ENCODE measurements at places on chromosomes 13 and 19.

DNA sequence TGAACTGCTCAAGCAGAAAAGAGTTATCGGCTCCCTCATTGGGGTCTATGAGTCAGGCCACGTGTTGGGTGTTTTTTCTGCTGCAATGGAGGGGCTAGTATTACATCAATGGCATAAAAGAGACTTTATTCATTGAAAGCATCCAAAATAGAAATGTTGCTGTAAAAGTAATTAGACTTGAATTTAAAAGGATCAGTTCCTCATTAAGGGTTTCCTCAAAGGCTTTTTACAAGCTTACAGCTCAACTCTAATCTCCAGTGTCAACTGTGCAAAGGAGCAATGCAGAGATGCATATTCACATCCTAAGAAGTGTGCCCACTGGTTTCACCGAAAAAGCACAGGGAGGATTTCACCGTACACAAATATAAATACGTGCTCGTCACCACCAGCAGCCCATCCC, 300.3 kb downstream of the FOXO1 start:
- no peak for DNase-seq

GRCh38 chr19:38143847-38144246, 80.2 kb downstream of the DPF1 start:
- DNase-seq = no peak

DNA sequence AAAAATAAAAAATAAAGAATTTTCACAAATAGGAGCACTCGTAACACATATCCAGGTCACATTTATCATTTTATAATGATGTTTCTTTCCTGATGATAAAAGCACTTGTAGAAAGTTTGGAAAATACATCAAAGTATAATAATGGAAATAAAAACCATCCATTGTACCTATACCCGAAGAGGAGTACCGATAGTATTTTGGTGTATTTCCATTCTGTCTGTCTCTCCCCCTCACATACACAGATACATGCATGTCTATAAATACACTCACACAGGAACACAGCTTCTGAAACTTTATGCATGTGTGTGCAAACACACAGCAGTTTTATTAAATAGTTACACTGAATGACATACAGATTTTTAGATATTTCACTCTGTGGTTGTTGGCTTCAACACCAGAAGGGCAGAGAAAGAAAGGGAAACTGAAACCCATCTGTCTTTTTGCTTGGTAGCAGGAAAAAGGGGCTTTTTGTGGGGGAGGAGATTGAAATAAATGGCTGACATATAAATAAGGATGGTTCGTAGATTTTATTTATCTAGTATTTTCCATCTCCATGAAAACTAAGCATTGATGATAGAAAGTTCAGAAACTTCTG, 114.8 kb downstream of the LRCH1 start:
- no peak for DNase-seq

- no peak for DNase-seq
These were observed 382.4 kb downstream of the KCTD12 start for GRCh38 chr13:76503766-76504165.

GRCh38 chr19:2231621-2232221, 4.4 kb downstream of the PLEKHJ1 start:
- no peak for DNase-seq

DNA sequence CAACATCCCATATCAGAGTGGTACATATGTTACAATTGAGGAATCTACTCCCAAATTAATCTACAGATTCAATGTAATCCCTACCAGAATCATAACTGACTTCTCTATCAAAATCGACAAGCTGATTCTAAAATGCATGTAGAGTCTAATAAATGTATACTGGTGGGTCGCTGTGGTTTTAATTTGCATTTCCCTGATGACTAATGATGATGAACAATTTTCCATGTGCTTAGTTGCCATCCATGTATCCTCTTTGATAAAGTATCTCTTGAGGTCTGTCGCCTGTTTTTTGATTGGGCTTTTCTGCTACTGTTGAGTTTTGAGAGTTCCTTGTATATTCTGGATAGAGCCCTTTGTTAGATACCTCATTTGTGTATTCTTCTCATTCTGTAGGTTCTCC, 43.8 kb downstream of the KLF12 start:
- no peak for DNase-seq

DNA sequence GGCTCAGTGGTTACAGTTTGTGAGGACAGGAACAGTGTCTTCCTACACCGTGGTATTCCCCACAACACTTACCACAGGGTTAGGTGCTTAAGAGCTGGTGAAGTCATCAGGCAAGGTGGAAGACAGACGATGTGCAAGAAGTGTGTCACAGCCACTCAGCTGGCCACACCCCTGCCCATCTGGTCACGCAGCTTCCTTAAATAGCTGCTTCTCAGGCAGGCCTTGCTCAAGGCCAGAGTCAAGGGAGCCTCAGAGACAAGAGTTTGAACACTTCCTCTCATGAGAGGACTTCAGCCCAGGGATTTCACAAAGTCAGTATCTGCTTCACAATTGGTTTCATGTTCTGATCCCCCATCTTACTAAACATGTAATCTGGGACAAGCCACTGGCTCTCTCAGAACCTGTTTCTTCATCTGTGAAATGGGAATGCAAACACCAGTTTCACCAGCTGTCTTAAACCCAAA, 80.3 kb upstream of the FRY start:
- DNase-seq = no peak

GRCh38 chr19:2118438-2118837, 21.7 kb downstream of the IZUMO4 start:
- no peak for DNase-seq

DNA sequence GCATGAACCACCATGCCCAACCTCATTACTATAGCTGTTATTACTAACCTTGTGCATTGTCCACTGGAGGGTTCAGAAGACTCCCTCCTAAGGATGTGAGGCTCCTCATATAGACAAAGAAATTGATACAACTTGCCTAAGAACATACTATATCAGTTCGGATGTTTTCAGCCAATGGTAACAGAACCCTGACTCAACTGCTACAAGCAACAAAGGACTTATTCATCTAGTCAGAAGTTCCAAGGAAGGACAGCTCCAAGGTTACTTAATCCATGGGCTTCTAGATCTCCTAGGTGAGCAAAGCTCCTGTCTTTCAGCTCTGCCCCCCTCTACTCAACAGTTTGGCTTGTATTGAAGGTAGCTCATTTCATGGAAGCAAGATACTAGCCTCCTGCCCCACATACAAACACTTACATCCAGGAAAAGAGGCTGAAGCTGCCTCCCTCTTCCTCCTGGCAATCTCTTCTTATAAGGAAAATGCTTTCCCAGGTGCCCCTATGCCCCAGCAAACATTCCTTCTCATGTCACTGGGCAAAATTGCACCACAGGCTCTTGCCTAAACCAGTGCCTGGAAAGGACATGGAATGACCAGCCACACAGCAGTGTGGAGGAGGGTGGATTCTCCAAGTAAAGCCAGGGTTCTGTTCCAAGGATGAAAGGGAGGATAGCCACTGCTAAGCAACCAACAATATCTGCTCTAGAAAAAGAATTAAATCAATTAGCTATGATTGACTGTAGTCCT, 497.8 kb downstream of the FOXO1 start:
- no peak for DNase-seq

GRCh38 chr19:6125571-6125989, 9.9 kb upstream of the ACSBG2 start:
- peak; percentile 59 for DNase-seq

DNA sequence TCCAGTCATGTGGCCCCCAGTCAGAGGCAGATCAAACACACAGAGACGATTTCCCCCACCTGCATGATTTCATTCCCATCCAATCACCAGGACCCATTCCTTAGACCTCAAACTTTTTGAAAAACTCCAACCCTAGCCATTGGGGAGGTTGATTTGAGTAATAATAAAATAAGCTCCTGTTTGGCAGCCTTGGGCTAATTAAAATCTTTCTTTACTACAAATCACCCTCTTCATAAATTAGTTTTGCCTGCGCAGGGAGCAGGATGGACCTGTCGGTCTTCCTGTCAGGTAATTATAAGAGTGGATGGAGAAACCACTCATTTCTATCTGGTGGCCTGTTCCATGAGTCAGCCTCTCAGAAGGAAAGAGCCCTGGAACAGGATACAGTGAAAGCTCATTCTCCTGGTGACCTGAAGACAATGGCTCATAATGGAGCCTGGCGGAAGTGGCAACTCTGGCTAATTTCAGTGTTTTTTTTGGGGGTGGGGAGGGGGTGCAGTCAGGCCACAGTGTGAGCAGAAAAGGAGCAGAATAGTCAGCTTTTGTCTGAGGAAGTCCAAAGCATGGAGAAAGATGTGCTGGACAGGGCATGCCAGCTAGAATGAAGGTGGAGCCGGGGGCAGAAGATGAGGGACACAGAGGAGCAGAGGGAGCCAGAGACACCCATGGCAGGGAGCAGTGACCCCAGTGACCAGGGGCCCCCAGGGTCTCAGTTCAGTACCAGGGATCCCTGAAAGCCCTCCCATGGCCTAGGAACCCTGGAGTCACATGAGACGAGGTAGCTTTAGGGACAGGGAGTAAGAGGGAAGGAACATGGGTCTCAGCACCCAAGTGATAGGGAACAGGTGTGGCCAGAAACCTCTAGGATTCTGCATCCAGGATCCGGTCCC, 31.8 kb upstream of the PSG9 start:
- no peak for DNase-seq

DNA sequence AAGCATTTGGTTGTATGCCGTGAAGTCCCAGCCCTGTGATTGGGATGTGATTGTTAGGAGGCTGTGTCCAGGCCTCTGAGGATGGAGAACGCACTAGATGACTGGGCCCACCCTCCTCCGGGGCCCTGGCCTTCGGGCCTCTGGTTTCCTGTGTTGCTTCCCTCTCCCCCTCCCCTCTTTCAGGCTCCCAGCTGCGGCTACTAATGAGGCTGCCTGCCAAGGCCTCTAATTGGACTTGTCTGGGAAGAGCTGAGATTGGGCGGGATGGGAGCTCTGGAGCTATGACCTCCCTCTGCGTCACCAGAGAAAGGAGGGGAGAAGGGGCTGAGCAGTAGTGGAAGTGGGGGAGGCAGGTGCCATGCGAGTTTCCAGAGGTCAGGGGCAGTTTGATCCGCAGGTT, 9.9 kb downstream of the PTH2 start:
- DNase-seq = no peak

- DNase-seq = no peak
These were observed 389.5 kb upstream of the ZNF507 start for GRCh38 chr19:31955884-31956283.

GRCh38 chr13:24680258-24680920, at the start of gene ATP12A:
Gene ATP12A (plus strand): TSS chr13:24680408. CDS start chr13:24680744, 336 bp downstream.
- no peak for DNase-seq

DNA sequence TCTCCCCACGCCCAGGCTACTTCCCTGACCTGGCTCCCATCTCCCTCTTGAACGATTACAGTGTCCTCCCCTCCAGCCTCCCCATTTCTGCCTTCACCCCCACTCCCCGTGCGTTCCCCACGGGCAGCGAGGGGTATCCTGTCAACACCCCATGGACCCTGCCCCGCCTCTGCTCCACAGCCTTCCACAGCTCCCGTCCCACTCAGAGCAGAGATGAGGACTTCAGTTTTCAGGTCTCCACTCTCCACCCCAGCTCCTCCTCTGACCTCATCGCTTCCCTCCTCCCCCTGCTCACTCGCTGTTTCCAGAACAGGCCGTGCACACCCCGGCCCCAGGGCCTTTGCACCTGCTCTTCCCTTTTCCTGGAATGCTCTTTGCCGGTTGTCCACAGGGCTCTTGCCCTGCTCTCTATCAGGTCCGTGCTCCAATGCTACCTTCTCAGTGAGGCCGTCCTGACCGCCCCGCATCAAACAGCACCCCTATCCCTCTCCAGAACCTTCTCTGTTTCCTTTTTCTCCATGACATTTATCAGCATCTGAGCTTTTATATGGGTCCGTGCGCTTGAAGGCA, 15.0 kb downstream of the LRRC4B start:
- DNase-seq = no peak

DNA sequence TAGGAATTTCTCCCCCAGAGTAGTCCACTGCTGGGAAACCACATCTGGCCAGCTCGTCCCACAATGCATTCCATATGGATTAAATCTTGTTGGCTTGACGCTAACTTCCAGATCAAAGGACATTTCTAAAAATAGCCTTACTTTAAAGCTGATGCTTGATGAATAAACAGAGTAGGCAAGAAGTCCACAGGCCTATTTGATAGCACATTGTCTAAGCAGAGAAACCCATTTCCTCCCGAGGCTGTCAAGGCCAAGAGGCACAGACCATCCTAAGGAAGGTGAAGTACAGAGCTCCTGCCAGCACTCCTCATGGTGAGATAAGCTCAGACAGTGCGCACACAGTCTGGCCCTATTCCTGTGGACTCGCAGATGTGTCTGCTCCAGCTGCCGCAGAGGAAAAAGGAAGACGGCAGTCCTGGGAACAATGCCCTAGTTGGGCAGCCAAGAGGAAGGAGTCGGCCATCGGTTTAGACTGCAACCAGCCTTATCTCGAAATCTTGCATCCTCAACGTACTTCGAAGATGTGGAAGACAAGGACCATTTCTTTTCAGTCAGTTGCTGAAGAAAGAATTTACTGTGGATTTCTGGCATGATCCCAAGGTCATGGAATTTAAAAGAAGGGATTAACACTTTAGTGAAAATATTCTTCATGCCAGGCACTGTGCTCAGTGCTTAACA, 156.8 kb downstream of the RGCC start:
- DNase-seq = no peak

- no peak for DNase-seq
These were observed 12.8 kb upstream of the ZNF554 start for GRCh38 chr19:2806736-2807378.

GRCh38 chr19:23070353-23071146, 46.3 kb upstream of the ZNF730 start:
- DNase-seq = no peak

DNA sequence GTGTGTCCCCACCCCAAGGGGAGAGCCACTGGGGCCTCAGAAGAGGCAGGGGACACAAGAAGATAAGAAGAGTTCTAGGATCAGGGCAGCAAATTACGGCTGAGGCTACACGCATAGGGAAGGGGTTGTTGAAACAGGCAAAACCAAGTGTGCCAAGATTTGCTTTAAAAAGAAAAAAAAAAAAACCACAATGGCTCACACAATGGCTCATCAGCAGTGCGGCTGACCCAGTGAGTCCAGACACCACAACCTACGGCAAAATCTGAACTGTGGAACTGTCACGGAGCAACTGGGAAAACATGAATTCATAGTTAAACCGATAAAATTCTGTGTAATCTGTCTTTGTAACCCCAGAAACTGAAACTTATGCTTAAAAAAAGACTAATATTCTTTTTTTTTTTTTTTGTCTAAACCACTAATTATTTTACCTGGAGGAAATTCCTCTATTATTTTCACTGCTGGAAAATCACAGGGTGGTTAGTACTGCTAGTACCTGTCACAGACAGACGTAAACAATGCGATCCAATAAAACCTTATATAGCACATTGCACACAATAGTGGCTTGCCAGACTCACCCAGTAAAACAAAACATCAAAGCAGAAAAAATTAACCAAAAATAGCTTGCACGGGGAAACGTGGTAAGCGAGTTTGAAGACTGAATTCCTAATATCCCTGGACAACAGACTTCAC, 325.4 kb upstream of the TSHZ3 start:
- DNase-seq = no peak

DNA sequence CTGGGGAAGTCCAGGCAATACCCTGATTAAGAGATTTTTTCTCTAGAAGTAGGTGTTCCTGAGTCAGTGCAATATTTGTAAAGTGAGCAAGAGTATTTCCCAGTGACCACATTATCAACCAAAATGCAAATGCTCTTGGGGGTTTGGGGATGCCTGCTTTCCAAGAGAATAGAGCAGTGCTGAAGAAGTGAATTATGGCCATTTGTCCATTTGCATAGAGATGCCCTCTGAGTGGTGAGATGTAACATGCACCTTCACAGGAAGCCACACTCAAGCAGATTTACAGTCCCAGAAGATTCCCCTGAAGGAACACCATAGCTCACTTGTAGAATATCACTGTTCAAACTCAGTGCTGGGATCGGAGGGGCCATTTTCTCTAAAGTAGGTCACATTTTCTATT, 71.8 kb downstream of the TNFSF11 start:
- no peak for DNase-seq

GRCh38 chr19:54332149-54332548, 6.8 kb downstream of the LILRA4 start:
- DNase-seq = no peak
